ENCODE measurements at places on chromosomes 3 and 15.

- no peak for DNase-seq
Measured at GRCh38 chr3:133328373-133328772, 71.5 kb upstream of the BFSP2 start.

DNA sequence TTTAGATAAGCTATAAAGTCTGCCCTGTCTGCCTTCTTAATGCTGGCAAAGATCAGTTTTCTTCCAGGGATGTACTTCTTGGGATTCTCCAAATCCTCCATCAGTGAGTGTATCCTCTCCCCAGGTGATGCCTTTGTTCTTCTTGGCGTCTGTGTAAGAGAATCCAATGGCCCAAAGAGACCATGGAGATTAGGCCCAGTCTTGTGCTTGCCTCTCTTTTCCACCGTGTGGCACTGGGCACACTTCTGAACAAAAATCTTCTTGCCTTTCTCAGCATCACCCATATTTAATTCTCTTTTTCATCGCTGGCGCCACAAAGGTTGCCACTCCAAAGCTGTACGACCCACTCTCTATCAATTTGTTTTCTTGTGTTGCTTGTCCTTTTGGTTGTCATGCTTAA is 32.2 kb upstream of the TAMM41 start:
- no peak for DNase-seq

DNA sequence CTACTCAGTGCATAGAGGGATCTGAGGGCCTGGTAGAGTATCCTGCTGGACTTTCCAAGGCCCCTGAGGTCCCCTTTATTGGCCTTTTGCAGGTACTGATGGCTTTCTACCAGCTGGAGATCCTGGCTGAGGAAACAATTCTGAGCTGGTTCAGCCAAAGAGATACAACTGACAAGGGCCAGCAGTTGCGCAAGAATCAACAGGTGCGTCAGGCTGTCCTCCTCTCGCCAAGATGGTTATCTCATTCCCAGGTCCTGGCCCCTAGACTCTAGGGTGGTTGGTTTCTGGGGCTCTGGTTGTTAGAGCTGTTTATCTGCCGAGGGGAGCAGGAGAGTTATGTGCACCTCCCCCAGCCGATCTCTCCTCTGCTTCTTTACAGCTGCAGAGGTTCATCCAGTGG is 9.3 kb downstream of the EIF2B5 start:
- DNase-seq, result no peak

DNA sequence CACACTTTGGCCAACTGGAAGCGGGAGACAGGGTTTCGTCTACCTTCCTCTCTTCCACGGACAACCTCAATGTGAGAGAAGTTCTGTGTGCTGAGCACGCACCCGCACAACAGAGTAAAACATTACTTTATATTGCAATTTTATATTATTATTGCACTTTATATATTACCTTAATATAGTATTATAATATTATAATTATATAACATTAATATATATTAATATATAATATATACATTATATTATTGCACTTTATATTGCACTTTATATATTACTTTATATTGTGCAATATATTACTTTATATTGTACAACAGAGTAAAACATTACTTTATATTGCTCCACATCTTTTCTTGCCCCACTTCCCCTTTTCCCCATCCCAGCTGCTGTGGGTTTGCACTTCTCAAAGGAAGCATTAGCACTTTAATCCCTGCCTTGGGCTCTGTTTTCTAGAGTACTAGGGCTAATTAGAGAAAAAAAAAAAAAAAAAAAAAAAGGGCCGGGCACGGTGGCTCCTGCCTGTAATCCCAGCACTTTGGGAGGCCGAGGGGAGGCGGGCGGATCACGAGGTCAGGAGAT is 76.4 kb upstream of the SLC4A7 start:
- no peak for DNase-seq

DNA sequence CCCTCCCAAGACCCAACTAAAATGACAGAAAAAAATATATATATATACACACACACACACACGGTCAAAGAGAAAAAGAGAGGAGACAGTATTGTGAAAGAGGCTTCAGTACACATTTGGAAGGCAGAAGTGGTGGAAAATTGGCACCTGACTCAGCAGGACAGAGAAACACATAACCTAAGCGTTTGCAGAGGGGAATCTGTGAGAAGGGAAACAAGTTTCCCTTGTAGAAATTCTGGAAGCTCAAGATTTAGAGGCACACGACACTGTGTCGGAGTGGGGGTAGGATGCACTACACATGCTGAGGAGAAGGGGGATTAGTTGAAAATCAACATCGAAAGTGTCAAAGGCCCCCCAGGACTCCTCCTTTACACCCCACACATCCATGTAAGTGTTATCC is 53.1 kb downstream of the PAK2 start:
- no peak for DNase-seq

DNA sequence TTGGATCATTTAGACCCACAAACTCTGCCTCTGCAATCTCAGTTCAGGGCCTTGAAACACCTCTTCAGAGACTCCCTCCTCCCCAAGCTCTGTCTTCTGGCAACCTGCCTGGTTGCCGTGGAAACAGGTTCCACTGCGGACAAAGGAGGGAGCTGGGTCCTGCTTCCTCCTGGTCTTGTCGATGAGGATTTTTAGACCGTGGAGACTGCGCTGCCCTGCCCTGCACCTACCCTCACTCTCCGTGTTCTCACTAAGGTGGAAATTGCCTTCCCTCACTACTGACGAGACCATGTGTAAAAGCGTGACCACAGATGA is at the start of gene RTP1:
TSS of gene RTP1 (plus strand) at position 152 of the 315 bp plus-strand sequence. CDS start at position 182, 30 bp downstream.
- no peak for DNase-seq

GRCh38 chr3:115982108-115982507 is 358.8 kb downstream of the GAP43 start:
- DNase-seq, result no peak

GRCh38 chr3:113552851-113553250 is 20.5 kb downstream of the SIDT1 start:
- no peak for DNase-seq

DNA sequence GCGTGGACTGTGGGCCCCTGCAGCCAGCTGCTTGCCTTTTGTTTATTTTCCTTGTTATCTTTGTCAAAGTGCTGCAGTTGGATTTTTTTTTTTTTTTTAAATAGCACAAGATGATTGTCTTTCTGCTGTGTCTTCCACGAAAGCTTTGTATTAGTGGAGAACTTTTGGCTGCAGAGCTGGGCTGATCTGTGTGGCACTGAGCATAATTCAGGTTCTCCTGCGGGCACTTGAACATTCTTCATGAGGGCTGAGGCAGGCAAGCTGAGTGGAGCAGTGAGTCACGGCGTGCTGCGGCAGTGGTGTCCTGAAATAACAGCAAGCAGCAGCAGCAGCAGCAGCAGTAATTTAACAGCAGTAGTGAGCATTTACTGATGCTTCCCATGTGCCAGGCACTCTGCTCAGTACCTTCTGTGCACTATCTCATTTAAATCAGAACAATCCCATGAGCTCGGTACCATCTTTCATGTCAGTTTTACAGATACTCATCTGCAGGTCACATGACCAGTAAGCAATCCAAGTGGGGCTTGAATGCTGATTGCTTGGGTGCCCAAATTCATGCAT is 45.8 kb downstream of the MITF start:
- DNase-seq, result no peak

DNA sequence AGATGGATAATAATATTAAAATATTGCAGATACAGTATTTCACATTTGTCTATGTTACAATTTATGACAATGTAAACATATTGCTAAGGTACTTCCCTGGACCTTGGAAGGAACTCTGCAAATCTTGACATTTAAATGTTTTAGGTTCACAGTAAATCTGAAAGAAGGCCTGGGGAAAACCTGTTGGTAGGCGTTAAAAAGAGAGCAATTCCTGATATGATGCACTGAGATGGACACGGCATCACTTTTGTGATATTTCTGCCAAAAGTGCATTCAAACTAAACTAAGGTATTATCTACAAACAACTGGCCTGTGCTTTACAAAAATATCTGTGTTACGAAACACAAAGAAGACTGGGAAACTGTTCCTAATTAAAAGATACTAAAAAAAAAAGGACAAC is 6.1 kb upstream of the TP63 start:
- DNase-seq, result no peak

GRCh38 chr3:74537164-74537563 is 77.3 kb downstream of the CNTN3 start:
- DNase-seq, result no peak

- no peak for DNase-seq
Measured at GRCh38 chr15:90981681-90982080, 12.7 kb downstream of the PRC1 start.

DNA sequence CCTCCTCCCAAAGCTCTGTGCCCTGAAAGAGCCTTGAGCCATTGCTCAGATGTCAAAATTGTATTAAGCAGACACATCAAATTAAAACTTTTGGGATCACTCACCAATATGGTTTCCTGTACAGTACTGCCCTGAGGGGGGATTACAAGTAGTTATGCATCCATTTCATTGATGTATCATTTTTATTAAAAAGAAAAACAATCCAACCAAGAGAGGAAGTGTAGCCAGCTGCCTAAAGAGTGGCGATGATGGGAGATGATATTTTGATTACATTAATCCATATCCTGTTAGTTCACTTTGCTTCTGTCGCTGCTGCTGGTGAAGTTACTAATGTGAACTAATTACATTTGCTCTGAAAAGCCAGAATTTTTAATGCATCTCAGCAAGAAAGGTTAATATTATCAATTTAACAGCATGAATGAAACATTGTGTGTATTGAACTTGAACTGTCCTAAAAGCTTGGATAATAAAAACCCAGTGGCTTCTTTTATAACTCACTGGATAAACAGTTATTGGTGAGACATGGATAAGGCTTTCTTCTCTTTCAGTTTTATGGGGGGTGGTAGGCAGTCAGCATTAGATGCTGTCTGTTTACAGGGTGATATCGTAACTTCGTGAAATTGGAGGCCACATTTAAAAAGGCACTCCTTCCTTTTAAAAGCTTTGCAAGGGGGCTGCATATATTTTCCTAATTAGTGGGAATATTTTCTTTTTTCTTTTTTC is 87.7 kb downstream of the IGF1R start:
- no peak for DNase-seq

DNA sequence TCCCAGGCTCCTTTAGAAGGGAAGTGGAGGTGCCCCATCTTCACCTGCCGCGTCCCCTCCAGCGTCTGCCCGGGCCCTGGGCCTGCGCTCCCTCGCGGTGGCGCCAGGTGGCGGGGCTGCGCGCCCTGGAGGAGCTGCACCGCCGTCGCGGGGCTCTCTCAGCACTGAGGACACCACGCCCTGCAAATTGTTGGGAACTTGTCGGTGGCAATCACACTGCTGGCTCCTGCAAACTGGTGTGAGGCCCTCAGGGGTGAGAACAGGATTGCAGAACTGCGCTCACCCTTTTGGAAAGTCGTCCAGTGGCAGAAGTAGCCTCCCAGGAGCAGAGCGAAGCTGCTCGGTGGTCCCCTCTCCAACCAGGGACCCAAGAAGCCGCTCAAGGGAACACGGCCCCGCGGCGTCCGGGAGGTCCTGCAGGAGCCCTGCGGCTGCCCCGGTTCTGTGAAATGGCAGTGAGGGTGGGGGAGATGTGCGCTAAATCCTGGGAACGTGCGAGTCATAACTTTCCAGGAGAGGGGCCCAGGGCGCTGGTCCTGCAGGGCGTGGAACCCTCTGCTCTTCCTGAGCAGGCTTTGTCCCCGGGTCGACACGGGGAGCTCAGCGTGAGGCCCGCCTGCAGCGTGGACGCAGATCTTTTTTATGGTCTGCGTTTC is 995 bp upstream of the LRRK1 start:
- peak; percentile 35 for DNase-seq

DNA sequence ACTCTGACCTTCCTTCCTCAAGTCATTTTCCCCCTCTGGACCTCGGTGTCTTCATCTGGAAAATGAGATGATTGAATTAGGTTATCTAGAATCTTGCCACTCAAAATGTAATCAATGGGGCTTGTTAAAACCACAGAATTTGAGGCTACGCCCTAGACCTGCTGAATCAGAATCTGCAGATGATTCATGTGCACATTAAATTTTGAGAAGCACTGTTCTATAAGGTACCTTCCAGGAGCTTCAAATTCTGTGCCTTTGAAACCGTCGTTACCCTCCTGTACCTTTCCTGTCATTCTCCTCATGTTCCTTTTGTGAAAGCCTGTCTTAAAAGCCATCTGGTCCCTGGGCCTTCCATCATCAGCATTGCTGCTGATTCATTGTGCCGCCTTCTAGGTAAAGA is 172.4 kb upstream of the TOPAZ1 start:
- no peak for DNase-seq

- no peak for DNase-seq
Measured at GRCh38 chr3:142735462-142735861, 11.6 kb downstream of the TRPC1 start.

DNA sequence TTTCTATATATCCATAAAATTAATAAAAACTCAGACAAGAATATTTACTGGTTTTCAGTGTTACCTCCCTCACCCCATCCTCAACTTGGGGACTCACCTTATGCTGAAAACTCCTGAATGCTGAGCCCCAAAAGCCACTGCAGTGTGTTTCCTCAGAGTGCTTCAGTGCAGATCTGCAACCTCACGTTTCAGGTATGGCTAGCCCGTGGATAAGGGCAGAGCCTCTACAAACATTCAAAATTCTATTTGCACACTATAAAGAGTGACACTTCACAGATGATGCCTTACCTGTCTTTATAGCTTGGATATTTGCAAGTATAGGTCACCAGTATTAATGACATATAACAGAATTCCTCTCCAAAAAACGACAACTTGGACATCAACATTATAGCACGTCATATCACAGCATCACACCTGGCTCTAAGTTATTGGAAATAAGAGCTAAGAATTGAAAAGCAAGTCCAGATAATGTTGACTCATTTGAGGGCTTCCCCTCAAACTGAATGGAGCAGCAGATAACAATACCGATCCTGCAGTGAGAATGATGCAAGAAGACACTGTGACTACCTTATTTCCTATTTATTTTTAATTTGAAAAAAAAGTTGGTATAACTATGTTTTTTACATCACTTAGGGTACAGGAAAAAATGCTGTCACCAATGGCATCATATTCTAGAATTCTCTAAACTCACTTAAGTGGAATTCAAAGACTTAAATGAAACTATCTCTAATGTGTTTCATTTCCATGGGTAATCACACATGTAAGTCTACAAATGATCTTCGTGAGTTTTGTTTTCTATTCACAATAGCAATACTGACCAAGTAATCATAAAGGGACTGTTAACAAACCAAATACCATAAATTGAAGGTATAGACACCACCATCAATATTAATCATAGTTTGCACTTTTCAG is 40.7 kb upstream of the RSL24D1 start:
- no peak for DNase-seq

DNA sequence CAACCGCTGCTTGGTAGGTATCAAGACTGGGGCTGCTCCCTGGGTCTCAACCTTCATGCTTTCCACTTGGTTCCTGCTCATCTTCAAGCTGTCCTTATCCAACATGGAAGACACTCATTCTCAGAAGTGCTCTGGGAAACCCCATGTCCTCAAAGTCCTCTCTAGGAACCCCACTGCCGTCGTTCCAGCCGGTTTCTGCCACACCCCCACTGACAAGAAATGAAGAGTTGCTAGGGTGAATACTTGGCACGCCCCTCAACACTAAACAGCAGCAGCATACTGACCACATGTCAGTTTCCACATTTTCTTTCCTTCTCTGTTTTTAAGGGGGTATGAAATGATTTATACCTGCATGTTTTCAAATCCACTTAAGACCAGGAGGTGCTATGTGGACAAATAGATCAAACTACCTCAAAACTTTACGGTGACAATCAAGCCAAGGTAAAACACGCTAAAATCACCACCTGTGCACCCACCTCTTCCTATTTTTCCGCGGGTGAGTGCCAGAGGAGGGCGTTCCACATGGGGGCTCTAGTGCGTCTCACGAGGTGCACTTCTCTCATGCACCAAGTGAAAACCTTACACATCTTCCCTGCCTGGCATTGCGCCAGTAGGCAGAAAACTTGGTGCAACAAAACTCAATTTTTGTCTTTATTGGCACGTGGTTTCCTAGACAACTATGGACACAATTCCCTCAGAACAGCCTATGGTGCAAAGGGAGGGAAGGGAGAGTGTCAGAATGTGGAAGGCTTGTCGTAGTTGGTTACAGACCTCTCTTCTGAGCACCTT is 125.1 kb downstream of the TJP1 start:
- no peak for DNase-seq
